ENCODE measurements at places on chromosomes 5 and 9. TPM values are rescaled to one million over a fixed set of nuclear protein-coding genes. Genes with fewer than 3 reads are reported as not detected.

FYB1 gene
- total RNA-seq, result 262 TPM

SKIC3 gene
- 69.7 TPM for total RNA-seq

UQCRQ gene
- 333 TPM for total RNA-seq

SUSD3 gene
- 80.6 TPM for total RNA-seq

MBLAC2 gene
- 5.5 TPM for total RNA-seq

CAMK4 gene
- 80.6 TPM for total RNA-seq

PTGS1 gene
- 0.27 TPM for total RNA-seq

SLC46A2 gene
- total RNA-seq, result not detected

DIPK1B gene
- 0.29 TPM for total RNA-seq

MCIDAS gene
- not detected for total RNA-seq
